Smooth muscle cell of trachea (primary cell): ENCODE measurements at places on chromosomes 13 and 19. TPM values are rescaled to one million over a fixed set of nuclear protein-coding genes. Genes with fewer than 3 reads are reported as not detected.

The ZNF560 gene
- 1.0 and 2.2 TPM in 2 replicates for total RNA-seq

The PSG1 gene
- total RNA-seq = 0.58 and 1.8 TPM in 2 replicates

The GPR12 gene
- total RNA-seq = not detected in 2 replicates

The NPAS1 gene
- 0.83 TPM in 1 of 2 replicates, not detected in the other for total RNA-seq

The KL gene
- 0.15 TPM in 1 of 2 replicates, not detected in the other for total RNA-seq

The VSIG10L gene
- total RNA-seq = 0.44 and 1.2 TPM in 2 replicates

The RGL3 gene
- 5.1 and 5.3 TPM in 2 replicates for total RNA-seq

The SPTBN4 gene
- 12.9 and 18.4 TPM in 2 replicates for total RNA-seq

The FBXO17 gene
- total RNA-seq = 28.1 and 49.3 TPM in 2 replicates

The KLK1 gene
- not detected in 2 replicates for total RNA-seq

The COL4A2 gene
- 56.1 and 85.3 TPM in 2 replicates for total RNA-seq

The LYPD3 gene
- 0.17 and 0.44 TPM in 2 replicates for total RNA-seq

The POSTN gene
- total RNA-seq = 175 and 176 TPM in 2 replicates

The FGF9 gene
- total RNA-seq = not detected in 2 replicates

The ZIC5 gene
- total RNA-seq = not detected in 2 replicates

The MYO16 gene
- total RNA-seq = 0.17 and 0.29 TPM in 2 replicates

The CGB3 gene
- total RNA-seq = not detected in 2 replicates

The TMEM143 gene
- 4.1 and 7.9 TPM in 2 replicates for total RNA-seq

The KIR3DL1 gene
- not detected in 2 replicates for total RNA-seq

The FXYD1 gene
- total RNA-seq = 0.44 and 5.8 TPM in 2 replicates

The B3GNT8 gene
- total RNA-seq = 3.5 and 4.5 TPM in 2 replicates

The ZNF723 gene
- total RNA-seq = not detected in 2 replicates

The RPL18 gene
- total RNA-seq = 1,963 and 2,036 TPM in 2 replicates

The ZNF443 gene
- 2.0 and 2.8 TPM in 2 replicates for total RNA-seq

The NRTN gene
- total RNA-seq = 0.50 TPM in 1 of 2 replicates, not detected in the other

The MOB3A gene
- total RNA-seq = 30.8 and 39.5 TPM in 2 replicates

The PSG2 gene
- total RNA-seq = 0.50 TPM in 1 of 2 replicates, not detected in the other

The FAM83E gene
- total RNA-seq = under 0.01 and 0.33 TPM in 2 replicates

The CCDC97 gene
- total RNA-seq = 9.3 and 13.2 TPM in 2 replicates

The TSHZ3 gene
- total RNA-seq = 14.4 and 15.5 TPM in 2 replicates

The DAND5 gene
- total RNA-seq = 0.29 TPM in 1 of 2 replicates, not detected in the other

The LGALS7 gene
- total RNA-seq = not detected in 2 replicates

The CLDN10 gene
- total RNA-seq = not detected in 2 replicates

The IQCN gene
- total RNA-seq = 1.8 and 1.9 TPM in 2 replicates
